Stimulated activated CD4-positive, alpha-beta T cell treated with anti-CD3 and anti-CD28 coated beads, Interleukin-1b, Interleukin-23, amount 100 ng/mL, for 1 hour (primary cell): ENCODE measurements at places on chromosomes 4 and X.

DNA sequence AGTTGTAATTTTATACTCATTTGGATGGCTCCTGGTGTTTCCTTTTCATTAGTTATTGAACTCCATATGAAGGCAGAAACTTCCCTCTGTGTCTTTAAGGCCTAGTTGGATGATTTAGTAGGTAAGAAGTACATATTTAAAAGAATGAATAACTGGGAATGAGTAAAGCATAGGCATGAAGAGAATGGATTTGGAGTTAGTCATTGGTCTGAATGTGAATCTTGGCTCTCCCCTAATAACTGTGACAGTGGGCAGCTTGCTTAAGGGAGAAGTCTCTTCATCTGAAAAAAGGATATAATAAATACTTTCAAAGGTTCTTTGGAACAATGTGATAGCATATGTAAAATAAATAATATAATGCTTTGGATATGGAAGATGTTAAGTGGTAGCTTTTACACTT lies 13.2 kb downstream of the SNX25 start:
- no peak for DNase-seq

DNA sequence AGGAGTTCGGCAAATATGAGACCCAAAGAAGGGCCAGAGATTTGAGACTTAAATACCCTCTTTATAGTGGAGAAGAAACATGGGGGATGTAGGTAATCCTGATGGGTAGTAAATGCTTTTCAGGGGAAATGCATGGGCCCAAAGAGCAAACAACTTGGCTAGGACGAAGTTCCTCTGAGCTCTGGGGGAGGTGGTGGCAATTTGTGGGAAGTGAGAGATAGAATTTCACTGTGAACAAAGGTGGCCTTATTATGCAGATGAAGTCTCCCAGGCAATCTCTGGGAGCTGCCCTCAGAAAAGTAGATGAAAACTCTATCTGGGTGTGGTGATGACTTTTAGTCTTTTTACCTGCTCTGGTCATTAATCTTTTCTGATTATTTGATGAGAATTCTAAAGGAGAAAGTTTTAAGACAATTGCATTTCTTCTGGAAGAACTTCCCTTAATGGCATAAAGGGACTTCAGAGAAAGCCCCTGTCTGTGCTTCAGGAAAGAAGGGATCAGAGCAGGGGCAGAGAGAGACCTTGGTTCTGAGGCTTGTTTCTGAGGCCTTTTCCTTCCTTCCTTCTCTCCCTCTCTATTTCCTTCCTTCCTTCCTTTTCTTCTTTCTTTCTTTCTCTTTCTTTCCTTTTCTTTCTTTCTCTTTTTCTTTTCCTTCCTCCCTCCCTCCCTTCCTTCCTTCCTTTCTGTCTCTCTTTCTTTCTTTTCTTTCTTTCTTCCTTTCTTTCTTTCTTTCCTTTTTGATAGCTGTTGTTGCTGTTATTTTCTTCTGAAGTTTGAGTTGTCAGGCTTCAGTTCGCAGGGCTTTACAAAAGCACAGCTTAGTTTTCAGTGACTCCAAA lies 37.5 kb upstream of the MAOA start:
- DNase-seq, result no peak

DNA sequence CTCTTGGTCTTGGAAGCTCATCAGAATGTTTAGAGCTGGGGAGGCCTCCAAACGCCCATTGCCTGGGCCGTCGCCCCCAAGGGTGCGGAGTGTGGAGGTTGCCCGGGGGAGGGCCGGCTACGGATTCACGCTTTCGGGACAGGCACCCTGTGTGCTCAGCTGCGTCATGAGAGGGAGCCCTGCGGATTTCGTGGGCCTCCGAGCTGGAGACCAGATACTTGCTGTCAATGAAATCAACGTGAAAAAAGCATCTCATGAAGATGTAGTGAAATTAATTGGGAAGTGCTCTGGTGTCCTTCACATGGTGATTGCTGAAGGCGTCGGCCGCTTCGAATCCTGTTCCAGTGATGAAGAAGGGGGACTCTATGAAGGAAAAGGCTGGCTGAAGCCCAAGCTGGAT lies 23.3 kb downstream of the RGS12 start:
- DNase-seq, result no peak

DNA sequence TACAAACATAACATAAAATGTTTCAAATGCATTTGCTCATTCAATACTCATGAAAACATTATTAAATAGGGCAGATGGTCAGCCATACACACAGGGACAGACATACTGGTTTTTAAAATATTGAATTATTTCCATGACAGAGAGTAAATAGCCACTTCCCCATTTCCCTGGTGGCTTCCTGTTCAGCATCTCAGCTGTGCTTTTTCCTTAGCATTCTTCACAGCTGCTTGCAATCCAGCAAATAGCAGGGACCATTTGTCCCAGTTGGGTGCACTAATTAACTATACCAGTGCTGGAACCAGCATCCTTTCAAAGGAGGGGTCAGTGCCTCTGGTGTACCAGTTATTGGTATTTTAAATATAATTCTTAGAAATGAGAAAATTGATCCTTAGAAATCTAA lies 964.7 kb downstream of the RAB28 start:
- no peak for DNase-seq
